ENCODE measurements at places on chromosomes 7 and 10.

DNA sequence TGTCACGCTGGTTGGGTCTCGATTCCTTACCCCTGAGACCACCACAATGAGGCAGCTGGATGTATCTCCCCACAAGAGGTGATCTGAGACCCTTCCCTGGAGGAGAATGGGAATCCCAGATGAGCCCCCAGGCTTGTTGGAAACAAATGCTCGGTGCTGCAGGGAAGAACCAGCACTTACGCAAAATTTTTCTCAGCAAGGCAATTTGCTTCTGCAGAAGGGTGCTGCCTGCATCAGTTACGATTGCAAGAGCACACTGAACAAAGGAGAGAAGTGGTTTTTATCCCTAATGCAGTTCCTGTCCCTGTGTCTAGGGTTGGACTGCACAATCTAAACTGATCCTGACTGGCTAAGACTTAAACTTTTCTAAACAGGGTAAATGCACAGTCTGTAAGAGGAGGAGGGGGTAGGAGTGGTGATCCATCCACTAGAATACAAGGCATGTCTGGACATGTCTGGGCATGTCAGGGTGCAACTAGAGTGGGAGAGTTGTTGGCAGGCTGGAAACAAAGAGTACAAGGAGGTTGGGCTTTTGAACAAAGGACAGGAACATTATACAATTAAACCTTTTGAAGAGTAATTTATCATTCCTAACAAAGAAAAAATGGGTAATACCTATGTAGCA, 114.9 kb upstream of the FAM3C start:
- DNase-seq: no peak

DNA sequence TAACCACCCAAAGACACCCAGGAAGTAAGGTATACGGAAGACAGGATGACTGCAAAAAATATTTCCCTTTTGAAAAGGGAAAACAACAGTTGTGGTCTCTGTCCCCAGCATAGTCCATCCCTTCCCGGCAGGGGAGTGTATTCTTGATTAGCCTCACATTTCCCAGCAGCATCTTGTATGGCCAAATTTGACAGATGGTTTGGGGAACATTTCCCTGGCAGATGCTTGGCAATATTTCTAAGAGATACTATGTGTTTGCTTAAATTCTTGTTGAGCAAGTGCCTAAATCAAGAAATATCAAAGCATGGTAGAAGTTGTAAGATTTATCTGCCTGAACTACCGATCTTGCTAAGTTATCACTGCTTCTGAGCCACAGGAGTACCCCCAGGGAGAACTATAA, 56.9 kb upstream of the TPK1 start:
- DNase-seq: no peak

DNA sequence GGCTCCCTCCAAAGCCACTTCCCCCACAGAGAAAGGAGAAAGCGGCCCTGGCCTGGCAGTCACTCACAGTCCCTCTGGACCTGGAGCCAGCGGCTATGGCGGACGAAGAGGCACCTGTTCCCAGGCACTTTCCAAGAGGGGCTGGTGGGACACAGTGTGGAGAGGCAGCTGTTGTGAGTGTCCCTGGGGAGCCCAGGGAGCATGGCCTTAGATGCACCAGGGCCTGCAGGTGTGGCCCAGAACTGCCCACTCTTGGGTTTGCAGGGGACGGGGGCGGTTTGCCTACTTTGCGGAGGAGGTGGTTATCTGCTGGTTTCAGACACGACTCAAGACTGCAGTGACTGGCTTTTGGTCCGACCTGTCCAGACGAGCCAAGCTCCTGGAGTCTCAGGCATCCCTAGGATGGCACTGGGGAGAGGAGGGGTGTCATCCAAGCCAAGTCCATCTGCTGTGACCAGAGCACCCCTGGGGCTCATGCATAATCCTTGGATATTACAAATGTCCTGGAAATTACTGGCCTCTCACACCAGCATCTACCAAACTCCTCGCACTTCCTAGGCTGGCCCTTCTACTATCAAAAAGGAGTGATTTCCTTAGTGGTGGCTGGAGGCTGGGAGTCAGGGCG, 18.4 kb downstream of the CTBP2 start:
- DNase-seq: no peak

DNA sequence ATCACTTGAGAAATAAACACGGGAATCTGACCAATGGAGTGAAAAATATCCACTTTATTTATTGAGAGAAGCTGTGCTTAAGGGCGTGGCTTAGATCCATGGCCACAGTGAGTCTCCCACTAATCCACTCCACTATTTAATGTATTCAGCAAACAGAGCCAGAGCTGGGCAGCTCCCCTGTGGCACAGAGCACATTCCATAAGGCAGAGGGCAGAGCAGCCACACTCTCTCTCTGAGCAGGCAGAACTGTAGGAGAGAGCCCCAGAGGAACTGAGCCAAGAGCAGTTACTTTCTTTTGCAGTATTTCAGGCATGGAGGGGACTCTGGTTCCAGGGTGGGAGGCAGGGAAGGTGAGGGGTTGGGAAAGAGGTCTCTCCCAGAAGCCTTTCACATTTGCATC, 106.0 kb downstream of the GALNT17 start:
- no peak for DNase-seq

DNA sequence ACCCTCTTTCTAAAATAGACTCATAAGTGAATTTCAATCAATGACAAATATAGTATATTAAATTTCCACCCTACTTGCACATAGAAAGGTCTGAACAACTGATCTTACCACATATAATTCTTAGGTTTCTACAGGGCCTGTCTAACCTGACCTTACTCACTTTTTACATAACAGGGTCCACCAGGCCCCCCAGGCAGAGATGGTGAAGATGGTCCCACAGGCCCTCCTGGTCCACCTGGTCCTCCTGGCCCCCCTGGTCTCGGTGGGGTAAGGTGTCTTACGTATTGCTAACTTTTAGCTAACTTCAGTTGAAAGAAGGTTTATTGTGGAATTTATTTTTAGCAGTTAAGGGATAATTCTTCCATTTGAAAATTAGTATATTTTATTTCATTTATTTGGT, 5.3 kb downstream of the COL1A2 start:
- DNase-seq: no peak

- DNase-seq: no peak
Measured at GRCh38 chr7:94338921-94339371, 55.7 kb upstream of the COL1A2 start.

DNA sequence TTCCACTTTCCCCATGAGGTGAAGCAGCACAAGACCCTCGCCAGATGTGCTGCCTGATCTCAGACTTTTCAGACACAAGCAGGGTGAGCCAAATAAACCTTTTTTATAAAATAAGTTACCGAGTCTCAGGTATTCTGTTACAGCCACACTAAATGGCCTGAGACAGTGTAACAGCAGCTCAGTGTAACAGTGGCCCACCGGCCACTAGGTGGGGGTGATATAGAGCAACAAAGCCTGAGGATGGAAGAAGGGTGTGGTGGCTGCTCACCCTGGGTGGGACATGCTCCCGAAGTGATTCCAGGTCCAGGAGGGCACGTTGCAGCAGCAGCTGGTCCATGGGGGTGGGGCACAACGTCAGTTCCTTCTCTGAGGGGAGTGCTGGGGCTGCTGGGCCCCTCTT, 44.6 kb downstream of the BMS1 start:
- no peak for DNase-seq

DNA sequence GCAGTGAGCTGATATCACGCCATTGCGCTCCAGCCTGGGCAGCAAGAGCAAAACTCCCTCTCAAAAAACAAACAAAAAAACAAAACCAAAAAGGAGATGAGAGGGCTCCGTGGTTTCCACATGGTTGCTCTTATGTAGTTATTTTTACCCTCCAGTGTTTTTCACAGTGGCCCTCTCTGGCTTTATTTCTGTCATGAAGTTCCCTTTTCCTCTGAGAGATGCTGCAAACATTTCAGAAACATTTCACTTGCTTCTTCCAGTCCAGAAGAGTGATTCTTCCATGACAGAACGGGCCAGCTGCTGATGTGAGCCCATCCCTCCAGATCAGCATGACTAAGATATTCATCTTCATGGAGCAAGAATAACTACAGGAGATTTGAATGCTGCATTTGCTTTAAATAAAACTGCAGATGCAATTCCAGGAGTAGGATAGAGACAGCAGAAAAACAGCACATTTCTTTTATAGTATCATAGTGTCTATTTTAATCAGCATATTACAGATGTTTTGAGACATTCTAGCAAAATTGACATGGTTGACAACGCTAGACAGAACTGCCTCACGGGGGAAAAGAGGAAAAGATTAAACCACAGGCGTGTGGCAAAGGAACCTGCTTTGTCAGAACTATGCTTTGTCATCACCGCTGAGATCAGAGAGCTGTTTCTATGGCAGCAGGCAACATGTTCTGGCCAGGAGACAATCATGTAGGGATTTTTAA, 40.3 kb downstream of the NRCAM start:
- DNase-seq: no peak

DNA sequence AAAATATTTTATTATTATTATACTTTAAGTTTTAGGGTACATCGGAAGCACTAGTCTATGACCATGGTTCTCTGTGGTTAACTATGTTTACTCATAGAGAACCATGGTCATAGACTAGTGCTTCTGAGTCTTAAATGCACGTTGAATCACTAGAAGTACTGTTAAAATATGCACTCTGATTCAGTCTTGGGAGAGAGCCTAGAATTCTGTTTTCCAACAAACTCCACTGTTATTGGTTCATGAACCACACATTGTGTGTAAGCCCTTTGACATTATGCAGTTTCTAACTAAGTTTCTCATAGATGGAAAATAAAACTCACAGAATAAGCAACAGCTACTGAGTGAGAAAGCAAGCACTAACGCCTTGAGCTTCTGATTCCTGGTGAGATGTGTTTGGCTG, 1120.6 kb downstream of the SORCS1 start:
- no peak for DNase-seq

DNA sequence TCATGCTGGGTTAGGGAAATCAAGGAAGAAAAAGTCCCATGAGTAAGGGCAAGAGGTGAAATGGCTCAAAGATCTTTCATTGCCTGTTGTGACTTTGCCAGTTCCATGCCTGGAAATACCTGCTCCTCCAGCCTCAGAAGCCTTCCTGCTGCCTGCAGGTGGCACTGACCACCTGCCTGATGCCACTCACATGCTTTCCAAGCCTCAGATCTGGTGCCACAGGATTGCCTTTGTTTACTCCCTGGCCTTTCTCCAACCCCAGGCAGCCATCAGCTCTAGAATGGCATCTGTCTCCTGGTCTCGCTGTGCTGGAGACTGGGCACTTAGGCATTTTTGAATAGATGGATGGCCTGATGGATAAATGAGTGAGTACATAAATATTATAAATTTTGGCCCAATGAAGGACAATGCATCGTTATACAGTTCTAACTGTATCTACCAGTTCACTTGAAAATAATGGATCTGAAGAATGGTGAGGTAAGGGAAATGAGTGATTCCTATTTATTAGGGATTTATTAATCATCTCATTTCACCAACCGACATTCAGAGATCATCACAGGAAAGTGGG, 657.2 kb downstream of the INHBA start:
- DNase-seq: no peak
